ENCODE measurements at places on chromosomes 7 and 10.

DNA sequence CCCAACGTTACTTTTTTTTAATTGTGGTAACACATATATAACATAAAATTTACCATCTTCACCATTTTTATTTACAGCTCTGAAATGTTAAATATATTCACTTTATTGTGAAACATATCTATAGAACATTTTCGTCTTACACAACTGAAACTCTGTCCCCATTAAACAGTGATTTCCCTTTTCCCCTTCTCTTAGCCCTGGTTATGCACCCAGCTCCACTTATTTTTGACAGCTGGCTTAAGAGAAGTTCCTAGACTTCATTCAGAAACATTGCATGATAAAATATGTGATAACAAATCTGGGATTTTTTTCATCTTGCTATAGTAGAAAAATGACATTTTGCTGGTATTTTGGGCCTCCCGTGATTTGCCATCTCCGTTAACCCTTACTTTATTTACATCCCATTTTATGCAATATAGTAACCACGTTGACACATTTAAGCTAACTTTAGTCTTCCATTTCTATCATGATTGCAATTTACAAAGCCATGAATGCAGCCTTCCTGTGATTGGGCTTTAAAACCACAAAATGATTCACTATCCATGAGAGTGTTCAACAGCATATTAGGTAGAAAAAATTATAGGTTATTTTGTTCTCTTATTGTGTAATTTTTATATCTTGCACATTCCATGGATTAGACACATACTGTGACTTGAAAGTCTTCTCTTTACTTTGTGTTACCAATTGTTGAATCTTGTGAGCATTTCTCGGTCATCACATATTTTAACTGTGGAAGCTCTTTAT is 139.6 kb downstream of the SND1 start:
- no peak for DNase-seq

DNA sequence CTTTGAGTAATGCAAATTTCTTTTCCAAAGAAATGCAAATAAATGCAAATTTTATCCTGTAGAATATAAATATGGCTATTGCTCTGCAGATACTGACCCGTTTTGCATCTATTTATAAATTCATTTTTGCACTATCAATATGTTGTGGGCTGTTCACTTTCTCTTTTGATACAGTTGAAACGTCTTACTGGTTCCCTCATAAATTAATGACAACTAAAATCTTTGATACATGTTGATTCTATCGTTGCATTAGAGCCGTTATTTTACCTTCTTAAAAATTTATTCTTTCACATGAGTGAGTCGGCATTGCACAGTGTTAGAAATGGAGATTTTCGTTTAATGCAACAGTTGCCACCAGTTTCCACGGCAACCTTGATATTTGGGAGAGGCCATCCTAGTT is 689.3 kb upstream of the FOXK1 start:
- no peak for DNase-seq

DNA sequence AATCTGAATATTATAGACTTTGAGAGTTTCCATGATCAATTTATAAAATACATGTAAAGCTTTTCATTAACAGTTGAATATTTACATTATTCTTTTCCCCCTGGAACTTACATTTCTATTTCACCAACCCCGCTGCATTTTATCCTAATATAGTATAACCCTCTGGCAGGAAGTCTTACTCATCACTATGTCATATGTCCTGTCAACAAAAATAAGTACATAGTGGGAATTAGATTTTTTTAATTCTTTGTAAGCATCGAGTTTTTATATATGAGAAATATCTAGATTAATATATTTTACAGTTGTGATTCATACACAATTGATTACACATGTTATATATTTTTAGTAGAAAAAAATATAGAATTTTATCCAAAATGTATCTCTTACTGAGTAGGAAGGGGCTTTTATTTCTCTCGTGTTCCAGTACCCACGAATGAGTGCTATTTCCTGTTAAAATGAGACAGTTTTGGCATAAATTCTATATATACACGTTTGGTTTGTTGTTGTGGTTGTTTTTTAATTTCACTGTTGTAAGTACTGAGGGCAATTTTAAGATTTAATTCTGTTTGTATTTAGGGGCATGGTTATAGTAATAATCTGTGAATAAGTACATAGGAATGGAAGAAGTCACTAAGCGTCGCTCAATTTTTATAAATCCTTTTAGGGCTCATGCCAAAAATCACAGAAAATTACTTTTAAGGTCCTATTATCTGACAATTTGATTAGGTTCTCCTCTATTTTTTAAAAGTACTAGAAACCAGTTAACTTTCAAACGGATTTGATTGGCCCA is 87.1 kb downstream of the HECW1 start:
- DNase-seq, result no peak

GRCh38 chr7:82263920-82264782 is 179.4 kb downstream of the CACNA2D1 start:
- DNase-seq, result no peak

DNA sequence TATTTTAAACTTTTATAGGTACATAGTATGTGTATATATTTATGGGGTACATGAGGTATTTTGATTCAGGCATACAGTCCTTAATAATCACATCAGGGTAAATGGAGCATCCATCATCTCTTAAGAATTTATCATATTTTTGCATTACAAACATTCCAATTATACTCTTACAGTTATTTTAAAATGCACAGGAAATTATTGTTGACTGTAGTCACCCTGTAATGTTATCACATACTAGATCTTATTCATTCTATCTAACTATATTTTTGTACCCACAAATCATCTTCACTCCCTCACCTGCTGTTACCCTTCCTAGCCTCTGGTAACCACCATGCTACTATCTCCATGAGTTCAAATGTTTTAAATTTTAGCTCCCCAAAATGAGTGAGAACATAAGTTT is 56.3 kb upstream of the FAM3C start:
- no peak for DNase-seq

GRCh38 chr10:34816501-34817002 is 1.5 kb upstream of the PARD3 start:
- no peak for DNase-seq

GRCh38 chr7:122299624-122300210 is 4.8 kb downstream of the FEZF1 start:
- no peak for DNase-seq

DNA sequence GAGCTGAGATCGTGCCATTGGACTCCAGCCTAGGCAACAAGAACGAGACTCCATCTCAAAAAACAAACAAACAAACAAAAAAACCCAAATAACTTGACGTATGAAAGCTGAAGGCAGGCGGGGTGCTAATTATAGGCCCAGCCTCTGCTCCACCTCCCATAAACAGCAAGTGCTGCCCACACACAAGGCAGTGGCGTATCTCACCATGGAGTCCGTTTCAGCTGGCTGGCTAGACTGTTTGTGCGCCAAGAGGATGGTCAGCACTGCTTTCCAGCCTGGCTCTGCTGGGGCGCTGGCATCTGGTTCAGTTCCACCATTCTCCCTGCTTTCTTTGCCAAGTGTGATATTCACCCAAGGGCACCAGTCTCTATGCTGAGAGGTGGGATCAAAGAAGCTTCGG is 29.1 kb downstream of the ZC3HC1 start:
- DNase-seq, result no peak

DNA sequence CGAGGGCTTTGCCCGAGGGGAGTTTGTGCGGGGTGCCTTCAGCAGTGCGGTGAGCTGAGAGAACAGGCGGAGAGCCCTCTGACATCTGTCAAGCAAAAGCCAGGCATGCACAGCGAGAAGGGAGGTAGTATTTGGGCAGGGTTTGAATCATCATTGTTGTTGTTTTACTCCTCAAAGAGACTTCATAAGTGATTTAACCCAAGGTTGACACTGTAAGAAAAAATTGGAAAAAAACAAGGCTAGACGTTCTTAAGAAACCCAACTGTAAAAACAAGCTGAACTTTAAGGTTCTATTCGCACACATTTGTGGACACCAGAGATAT is 1.3 kb downstream of the ADAM22 start:
- no peak for DNase-seq

GRCh38 chr10:16770141-16770540 is 47.1 kb downstream of the RSU1 start:
- DNase-seq, result no peak

DNA sequence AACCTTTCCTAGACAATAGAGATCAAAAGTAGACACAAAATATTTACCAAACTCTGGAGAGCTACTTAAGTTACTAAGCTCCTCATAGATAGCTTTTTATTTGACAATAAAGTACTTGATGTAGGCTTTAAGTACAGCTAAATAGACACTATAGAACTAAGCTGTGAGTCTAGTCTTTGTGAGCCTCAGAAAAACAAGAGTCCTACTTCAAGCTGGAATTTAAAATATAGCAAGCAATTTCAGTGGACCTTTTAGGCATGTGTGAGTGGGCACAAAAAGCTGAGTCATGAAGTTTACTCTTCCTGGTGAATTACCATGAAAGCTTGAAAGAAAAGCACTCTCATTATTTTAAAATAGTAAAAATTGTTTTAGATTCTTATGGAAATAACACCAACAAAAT is 76.1 kb downstream of the ADD3 start:
- DNase-seq, result no peak

DNA sequence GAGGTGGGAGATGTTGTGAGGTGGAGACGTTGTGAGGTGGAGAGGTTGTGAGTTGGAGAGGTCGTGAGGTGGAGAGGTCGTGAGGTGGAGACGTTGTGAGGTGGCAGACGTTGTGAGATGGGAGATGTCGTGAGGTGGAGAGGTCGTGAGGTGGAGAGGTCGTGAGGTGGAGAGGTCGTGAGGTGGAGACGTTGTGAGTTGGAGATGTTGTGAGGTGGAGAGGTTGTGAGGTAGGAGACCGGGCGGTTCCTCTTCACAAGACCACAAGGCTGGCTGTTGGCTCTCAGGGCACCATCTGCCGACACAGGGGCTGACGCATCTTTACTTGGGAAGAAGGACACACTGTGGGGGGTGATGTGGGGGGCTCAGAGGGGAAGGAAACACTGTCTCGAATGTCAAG is 34.7 kb upstream of the SHH start:
- DNase-seq, result no peak

DNA sequence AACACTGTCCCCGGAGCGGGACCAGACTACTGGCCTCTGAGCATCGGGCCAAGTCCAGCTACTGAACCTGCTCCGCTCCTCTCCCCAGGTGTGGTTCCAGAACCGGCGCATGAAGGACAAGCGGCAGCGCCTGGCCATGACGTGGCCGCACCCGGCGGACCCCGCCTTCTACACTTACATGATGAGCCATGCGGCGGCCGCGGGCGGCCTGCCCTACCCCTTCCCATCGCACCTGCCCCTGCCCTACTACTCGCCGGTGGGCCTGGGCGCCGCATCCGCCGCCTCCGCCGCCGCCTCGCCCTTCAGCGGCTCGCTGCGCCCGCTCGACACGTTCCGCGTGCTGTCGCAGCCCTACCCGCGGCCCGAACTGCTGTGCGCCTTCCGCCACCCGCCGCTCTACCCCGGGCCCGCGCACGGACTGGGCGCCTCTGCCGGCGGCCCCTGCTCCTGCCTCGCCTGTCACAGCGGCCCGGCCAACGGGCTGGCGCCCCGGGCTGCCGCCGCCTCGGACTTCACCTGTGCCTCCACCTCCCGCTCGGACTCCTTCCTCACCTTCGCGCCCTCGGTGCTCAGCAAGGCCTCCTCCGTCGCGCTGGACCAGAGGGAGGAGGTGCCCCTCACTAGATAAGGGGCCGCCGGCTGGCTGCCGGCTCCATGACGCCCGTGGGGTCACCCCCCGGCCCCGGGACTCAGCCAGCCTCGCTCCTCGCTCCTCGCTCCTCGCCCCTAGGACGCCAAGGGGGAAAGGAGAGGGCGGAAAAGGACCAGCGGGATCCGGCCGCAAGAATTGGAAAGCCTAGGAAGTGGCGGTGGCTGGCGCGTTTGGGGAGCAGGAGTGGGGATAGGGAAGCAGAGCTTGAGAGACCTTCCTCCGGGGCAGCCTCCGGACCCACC is 3.4 kb downstream of the EVX1 start:
- no peak for DNase-seq

DNA sequence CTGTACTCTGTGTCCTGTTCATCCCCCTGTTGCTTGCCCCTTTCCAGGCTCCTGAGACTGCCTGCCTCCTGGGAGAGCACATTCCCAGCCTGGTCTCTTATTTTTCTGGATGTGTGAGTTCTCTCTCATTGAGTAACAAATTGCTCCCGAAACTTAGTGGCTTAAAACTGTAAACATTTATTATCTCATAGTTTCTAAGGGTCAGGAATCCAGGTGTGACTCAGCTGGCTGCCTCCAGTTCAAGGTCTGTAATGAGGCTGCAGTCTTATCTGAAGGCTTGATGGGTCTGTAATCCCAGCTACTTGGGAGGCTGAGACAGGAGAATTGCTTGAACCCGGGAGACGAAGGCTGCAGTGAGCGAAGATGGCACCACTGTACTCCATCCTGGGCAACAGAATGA is 53.6 kb upstream of the PRR15 start:
- no peak for DNase-seq

DNA sequence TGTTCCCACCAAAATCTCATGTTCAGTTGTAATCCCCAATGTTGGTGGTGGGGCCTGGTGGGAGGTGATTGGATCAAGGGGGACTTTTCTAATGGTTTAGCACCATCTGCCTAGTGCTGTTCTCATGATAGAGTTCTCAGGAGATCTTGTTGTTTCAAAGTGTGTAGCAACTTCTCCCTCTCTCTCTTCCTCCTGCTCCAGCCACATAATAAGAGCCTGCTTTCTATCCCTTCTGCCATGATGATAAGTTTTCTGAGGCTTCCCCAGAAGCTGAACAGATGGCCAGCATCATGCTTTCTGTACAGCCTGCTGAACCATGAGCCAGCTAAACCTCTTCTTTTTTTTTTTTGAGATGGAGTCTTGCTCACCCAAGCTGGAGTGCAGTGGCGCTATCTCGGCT is 910.6 kb downstream of the KCNMA1 start:
- no peak for DNase-seq

DNA sequence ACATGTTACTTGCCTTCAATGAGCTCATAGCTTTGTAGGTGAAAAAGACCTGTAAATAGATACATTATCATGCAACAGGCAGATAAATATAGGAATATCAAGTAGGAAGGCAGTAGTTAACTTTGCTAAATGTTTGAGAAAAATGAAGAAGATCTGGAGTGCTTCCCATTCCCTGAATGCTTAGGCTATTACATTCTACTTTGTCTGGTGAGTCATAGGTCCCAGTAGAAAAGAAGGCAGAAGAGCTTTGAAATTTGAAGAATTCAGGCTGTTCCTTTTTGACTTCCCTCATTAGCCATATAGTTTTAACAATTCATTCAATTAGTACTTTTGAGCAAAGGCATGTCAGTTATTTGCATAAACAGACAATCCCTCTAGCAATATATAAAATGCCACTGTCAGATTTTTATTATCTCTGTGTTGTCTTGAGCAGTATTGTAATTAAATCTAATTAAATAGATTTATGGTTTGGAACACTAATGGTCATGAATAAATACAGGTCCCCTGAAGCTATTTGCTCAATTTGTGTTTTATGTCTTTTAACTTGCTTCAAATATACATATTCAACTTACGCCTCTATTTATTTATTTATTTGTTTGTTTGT is 875.0 kb downstream of the REEP3 start:
- DNase-seq, result no peak

DNA sequence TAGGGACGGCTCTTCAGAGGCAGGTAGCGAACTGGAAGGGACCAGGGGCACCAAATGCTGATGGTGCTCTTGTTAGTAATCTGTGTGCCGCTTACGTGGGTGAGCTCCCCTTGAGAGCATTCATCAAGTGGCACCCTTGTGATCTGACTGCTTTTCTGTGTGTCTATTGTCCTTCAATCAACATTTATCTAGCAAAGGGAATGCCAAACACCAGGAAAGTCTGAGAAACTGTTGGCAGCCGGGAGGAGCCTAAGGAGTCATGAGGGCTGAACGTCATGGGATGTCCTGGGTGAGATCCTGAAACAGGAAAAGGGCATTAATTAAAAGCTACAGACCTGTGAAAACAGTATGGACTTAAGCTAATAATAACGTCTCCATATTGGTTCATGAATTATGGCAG is 733.1 kb downstream of the TYW1 start:
- no peak for DNase-seq

Data from activated CD8-positive, alpha-beta memory T cell treated with anti-CD3 and anti-CD28 coated beads for 1 hour (primary cell).